Activated CD8-positive, alpha-beta memory T cell treated with anti-CD3 and anti-CD28 coated beads for 1 hour (primary cell): ENCODE measurements at places on chromosomes 11 and 22.

GRCh38 chr11:133842053-133842452 lies 3.3 kb downstream of the SPATA19 start:
- DNase-seq, result no peak

- peak; percentile 73 for DNase-seq
Measured at GRCh38 chr22:46006379-46007002, 29.5 kb upstream of the WNT7B start.

DNA sequence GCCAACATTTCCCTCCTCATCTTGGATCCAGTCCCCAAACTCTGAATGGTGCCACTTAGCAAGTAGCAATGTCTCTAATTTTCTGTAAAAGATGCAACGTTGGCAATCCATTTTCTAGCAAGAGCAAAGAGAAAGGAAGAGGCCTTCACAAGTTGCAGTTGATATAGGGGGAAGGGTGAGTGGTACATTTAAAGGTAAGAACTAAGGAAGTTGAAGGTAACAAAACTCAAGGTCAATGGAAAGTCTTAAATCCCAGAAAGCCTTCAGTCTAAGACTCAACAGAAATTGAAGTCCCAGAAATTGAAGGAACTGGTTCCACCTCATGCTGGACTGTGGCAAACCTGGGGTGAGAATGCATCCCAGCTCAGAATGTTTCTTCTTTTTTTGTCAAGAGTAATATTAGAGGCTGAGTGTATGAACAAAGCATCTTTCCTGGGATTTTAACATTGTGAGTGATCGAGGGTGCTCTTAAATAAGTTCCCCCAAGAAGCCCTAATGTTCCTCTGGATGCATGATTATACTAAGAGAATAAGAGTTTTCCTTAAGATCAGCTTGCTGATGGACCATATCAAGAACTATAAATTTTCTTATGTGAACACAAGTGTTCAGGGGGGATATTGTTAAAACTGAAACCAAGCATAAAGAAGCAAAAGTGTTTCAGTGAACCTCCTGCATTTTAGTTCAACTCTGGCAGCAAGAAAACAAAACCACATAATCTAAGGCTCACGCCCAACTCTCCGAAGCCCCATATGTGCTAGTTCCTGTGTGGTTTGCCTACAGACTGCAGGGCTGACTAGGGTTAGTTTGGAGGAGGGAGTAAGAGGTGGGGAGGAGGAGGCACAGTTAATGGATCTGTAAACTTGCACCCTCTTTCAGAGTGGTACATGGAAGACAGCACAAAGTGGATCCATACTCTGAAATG lies at the start of gene GRAP2:
Gene GRAP2, plus strand, starts transcription at position 779 of the 922 bp plus-strand sequence. CDS start 46,023 bp downstream, outside the sequence.
- peak; percentile 55 for DNase-seq

GRCh38 chr11:131108760-131109159 lies 192.5 kb upstream of the SNX19 start:
- DNase-seq, result no peak

GRCh38 chr11:416051-416756 lies 1.4 kb upstream of the SIGIRR start:
- no peak for DNase-seq
